MG63 (cell line): ENCODE measurements at places on chromosomes 5 and 9. TPM values are rescaled to one million over a fixed set of nuclear protein-coding genes. Genes with fewer than 3 reads are reported as not detected.
A peak's percentile ranks its signal among the peaks of the same experiment; 100 is the strongest.

- peak; percentile 95 for DNase-seq
Measured at GRCh38 chr9:108168236-108168850, 678.8 kb upstream of the KLF4 start.

NSG2 gene
- total RNA-seq: not detected in 2 replicates

DNA sequence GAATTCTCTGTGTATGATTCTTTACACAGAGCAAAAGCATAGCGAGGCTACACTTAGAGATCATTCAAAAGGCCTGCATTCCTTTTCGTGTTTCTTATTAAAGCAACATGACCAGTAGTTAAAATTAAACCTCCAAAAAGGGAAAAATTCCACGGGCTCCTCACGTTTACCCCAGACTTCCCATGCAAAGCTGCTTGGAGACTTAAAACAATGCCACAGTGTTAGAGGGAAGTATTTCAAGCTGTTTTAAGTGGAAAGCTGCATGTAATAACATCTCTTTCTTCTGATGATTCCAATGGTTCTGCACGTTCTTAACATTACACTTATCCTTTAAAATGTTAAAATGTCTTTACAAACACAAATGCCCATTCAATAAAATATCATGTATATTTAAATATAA lies 405.2 kb downstream of the SEMA5A start:
- no peak for DNase-seq

DNA sequence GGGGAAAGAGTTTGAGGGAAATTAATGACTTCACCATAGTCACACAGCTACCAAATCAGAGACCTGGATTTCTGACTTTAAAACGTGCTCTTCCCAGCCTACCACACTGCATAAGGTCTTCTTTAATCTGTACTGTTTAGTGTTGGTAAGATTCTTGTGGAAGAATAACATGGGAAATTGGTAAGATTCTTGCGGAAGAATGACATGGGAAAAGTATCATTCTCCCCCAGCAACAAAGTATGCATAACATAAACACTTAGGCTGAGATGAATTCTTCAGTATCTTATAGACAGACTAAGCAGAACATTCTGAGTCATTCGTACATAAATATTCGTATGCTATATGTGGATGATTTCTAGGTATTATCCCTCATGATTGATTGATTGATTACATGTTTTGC lies 170.4 kb downstream of the FOCAD start:
- DNase-seq: no peak

- DNase-seq: no peak
Measured at GRCh38 chr5:102796498-102796897, 41.4 kb downstream of the PAM start.

- DNase-seq: peak; percentile 87
Measured at GRCh38 chr5:170120576-170120975, 14.9 kb downstream of the FOXI1 start.

SH3GL2 gene
- not detected in 2 replicates for total RNA-seq

INPP5E gene
- total RNA-seq: 2.9 and 10.4 TPM in 2 replicates

DNA sequence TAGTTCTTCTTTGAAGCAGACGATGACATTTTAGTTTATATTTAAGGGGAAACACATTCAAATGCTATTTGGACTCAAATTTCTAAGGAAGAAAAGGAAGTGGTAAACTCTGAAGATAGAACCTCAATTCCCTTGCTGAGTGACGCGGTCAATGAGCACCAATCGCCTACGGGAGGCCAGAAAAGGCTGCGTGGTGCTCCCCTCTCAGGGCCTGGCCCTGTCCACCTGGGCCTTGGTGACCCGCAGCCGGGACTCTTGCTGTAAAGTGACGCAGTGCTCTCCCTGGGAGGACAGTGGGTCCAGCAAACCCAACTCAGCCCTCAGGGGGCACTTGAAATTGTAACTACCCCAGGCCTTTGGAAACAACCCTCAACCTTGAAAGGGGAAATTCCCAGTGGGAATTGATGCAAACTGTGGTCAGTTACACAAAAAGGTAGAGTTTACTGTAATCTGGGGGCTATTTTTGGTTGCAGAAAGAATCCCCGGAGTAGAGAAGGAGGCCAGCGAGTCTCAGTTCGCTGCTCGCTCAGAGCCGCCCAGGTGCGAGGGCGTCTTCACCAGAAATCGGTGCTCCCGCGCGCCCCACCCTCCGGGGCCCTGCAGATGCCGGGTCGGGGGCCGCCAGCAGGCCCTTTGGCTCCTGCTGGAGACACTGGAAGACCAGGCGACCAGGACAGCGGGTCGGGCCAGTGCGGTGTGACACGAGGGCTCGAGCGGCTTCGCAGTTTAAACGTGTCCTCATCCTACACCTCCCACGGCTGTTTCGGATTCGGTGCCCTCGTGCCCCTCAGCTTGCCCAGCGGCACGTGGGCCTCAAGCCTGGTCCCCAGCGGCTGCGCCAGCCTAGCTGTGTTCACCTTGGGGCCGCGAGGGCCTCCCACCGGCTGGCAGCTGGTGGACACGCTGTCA lies 1.4 kb upstream of the ANKRD33B start:
- DNase-seq: no peak

- no peak for DNase-seq
Measured at GRCh38 chr5:58156973-58157701, 302.7 kb downstream of the PLK2 start.

GRCh38 chr9:94909250-94909894 lies 182.9 kb downstream of the AOPEP start:
- no peak for DNase-seq

DNA sequence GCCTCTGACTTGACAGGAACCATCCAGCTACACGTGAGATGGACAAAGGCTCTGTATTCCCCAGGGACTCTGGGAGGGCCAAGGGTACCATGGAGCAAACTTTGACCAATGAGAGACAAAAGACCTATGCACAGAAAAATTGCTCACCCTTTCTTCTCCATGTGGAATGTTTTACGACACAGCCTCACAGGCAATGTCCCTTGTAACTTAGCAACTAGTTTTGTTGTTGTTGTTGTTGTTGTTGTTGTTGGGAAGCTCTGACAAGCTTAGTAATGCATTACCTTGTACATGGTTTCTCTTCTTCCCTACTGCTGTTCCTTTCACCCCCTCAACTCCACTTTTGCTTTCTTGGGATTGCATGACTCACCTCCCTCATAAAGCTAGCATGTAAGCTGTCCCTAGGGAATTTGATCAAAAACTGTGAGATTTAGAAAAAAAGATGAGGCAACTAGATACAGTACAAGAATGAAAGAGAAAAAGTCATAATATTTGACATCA lies 550.9 kb downstream of the RAB3C start:
- no peak for DNase-seq

PCDHGA1 gene
- total RNA-seq: 0.42 and 0.56 TPM in 2 replicates

DNA sequence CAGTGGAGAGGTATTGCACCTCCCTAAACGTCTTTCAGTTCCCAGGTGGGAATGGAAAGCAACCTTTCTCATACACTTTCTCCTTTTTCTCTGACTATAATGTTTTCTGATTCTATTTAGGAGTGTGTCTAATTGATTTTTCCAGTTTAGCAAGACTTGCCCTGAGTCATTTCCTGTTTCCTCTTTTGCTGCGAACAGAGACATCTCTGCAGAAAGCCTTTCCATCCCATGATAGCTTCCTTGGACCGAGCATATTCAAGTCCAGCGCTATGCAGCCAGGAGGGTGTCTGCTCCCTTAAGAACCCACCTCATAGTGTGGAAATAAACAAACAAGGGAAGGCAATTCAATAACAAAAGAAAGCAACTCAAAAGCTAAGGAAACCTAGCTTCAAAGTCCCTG lies 60.0 kb upstream of the CDH6 start:
- DNase-seq: peak; percentile 61

DNA sequence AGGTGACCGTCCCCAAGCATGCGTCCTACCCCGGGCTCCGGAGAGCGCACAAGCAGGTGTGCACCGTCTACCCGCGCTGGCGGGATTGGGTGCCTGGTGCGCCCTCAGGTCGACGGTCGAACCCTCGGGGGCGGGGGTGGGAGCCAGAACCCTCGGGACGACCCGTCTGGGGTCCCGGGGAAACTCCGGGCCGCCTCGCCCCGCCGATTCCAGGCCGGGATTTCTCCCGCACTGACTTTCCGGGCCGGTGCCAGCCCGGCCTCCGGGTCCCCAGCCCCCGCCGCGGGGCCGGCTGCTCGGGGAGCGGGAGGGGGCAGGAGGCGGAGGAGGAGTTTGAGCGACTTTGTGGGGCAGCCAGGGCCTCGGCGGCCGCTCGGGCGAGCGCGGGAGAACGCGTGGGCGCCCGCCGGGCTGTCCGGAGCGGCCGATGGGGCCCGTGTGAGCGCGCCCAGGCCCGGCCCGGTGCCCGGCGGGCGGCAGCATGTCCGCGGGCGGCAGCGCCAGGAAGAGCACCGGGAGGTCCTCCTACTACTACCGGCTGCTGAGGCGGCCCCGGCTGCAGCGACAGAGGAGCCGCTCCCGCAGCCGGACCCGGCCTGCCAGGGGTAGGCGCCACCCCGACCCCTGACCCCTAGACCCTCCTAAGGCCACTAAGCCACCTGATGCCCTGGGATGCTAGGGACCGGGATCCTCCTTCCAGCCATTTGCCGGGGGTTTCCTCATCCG lies at the start of gene DAB2IP:
DAB2IP (plus strand) TSS at position 340 of the 726 bp plus-strand sequence; CDS start at position 482, 142 bp downstream.
- DNase-seq: peak; percentile 74

PCDHGA6 gene
- 0.20 and 2.3 TPM in 2 replicates for total RNA-seq

- no peak for DNase-seq
Measured at GRCh38 chr5:76546497-76547102, 76.6 kb downstream of the F2RL2 start.

TERT gene
- total RNA-seq: 0.72 and 2.4 TPM in 2 replicates

- no peak for DNase-seq
Measured at GRCh38 chr5:141245250-141245717, at the start of gene PCDHB15. PCDHB15 (plus strand) TSS chr5:141245395; CDS start chr5:141245579, 184 bp downstream.

DNA sequence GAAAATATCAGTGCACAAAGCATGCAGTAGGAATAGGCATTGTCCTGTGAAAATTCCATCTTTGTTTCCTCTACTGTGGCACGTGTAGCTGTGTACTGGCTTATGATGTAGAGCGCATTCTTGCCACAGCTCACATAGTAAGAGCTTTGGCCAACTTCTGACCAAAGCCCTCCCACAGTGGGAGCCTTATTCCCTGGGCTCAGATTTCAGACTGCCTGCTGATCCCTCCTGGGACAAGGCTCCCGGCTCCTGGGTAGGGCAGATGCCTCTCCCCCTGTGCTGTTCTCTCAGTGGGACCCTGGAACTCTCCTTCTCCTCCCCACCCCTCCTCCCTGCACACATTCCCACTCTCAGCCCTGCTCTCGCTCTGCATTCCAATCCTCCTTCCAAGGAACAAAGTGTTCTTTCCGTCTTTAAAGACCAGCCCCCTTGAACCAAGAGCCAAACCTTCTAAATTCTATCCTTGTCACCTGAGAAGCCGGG lies 17.5 kb downstream of the LCP2 start:
- DNase-seq: no peak

PCDHGC3 gene
- 42.3 and 49.8 TPM in 2 replicates for total RNA-seq

DNA sequence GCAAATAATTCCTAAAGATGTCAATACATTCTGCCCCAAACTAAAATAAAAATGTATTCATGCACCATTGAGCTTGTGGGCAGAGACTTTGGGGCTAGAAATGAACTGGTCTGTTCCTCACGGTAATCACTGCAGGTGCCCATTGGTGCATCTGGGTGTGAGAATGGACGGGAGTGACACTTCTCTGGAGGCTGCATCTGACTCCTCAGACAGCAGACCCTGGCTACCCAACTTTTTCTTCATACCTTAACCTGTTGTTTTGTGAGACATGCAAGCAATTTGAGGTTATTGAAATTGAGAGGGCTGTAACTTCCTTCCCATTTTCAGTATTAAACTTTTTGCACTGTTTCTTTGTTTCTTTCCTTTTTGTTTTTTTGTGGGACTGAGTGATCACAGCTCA lies 333.4 kb downstream of the ICE1 start:
- no peak for DNase-seq

DNA sequence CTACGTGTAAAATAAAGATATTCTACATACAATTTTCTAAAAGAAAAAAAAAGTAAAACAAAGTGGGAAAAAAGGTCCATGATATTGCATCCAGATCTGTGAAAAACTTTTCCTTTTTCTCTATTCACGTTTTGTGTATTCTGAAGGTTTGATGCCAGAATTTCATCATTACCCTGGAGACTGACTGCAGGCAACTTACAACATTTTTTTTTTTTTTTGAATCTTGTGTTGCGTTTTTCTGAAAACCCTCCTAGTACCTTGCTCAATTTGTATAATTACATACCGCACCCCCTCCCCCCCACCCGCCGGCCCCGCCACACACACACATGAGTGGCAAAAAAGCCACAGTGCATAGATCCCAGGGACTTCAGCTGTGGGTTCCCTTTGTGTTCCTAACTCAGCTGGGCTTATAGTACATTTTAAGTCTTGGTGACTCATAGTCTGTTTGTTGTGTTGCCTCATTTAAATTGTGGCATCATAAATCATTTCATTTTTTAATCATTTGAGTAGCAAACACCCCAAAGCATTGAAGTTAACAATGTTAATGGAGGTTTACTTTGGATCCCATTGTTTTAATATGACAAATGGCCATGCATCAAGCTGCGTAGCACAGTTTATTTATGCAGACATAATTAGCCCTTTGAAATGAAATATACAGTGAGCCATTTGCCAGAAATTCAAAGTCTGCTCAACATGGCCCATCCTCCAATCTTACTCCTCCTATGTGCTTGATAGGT lies 36.0 kb downstream of the PRDM6 start:
- DNase-seq: no peak

GRCh38 chr9:133458643-133459312 lies 1.0 kb upstream of the CACFD1 start:
- DNase-seq: no peak

ADGRV1 gene
- 0.13 TPM in 1 of 2 replicates, not detected in the other for total RNA-seq

- DNase-seq: peak; percentile 80
Measured at GRCh38 chr5:13566871-13567339, 377.6 kb downstream of the DNAH5 start.

- DNase-seq: no peak
Measured at GRCh38 chr5:57172466-57173318, 1.2 kb upstream of the GPBP1 start.

ADGRD2 gene
- total RNA-seq: not detected in 2 replicates

DNA sequence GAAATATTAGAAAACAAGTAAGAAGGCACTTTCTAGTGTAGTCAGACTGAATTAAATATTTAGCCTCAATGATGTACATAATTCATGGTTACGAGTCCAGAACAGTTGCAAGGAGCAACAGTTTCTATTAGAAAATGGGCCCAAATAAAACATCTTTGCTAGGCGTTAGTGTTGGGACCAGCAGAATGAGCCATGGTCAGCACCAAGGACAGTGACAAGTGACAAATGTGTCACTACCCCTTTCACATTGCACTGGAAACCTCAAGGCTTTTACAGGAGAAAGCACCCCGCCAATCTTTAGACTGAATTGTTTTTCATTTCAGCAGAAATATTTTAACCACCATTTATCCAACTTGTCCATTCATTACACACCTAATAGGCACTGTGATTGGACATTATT lies 301.3 kb upstream of the ADCY2 start:
- no peak for DNase-seq

DNA sequence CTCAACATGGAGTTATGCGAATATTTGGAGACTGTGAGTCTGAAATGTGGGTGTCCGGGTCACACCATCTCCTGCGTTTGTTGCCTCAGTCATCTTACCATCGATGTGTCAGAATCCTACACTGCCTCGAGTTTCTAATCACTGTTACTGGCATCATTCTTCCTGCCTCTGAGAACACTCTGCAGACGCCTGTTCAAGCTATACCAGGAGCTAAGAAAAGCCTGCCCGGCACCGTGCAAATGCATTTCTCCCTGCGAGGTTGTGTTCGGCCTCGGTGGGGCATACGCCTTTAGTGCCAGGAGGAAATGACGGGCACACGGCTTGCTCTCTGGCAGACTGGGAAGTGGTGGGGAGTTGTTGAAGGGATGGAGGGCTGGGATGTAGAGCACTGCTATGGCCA lies 31.2 kb upstream of the SLC25A51 start:
- no peak for DNase-seq

- no peak for DNase-seq
Measured at GRCh38 chr9:137276473-137277328, 825 bp upstream of the TOR4A start.

PCDHB11 gene
- 1.0 TPM in 1 of 2 replicates, not detected in the other for total RNA-seq

SAXO1 gene
- not detected in 2 replicates for total RNA-seq

PAEP gene
- total RNA-seq: not detected in 2 replicates
